ENCODE measurements at places on chromosomes 11 and 22. TPM values are rescaled to one million over a fixed set of nuclear protein-coding genes. Genes with fewer than 3 reads are reported as not detected.

GRCh38 chr11:16917941-16918340, 96.3 kb downstream of the PLEKHA7 start:
- peak; percentile 83 for DNase-seq

DNA sequence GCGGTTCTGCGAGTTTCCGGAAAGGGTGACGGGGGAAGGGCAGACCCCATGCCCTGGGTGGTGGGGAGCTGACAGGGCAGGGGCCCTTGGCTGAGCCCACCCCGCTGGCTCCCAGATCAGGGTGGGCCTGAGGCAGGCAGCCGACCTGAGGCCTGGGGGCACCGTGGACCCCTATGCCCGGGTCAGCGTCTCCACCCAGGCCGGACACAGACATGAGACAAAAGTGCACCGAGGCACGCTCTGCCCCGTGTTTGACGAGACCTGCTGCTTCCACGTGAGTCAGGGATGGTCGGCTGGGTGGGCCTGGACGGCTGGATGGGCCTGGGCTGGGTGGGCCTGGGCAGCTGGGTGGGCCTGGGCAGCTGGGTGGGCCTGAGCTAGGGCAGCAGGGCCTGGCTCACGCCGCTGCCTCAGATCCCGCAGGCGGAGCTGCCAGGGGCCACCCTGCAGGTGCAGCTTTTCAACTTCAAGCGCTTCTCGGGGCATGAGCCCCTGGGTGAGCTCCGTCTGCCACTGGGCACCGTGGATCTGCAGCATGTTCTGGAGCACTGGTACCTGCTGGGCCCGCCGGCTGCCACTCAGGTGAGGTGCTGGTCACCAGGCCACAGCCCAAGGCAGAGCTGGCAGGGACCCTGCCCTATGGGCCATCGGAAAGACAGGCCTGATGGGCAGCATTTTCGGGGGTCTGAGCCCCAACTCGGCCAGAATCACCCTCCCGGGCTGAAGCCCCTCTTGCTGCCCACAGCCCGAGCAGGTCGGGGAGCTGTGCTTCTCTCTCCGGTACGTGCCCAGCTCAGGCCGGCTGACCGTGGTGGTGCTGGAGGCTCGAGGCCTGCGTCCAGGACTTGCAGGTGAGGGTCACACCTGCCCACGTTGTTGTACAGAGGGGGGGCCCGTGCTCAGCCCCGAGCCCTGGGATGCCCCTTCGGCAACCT, 1.5 kb downstream of the SYT8 start:
- DNase-seq: no peak

DNA sequence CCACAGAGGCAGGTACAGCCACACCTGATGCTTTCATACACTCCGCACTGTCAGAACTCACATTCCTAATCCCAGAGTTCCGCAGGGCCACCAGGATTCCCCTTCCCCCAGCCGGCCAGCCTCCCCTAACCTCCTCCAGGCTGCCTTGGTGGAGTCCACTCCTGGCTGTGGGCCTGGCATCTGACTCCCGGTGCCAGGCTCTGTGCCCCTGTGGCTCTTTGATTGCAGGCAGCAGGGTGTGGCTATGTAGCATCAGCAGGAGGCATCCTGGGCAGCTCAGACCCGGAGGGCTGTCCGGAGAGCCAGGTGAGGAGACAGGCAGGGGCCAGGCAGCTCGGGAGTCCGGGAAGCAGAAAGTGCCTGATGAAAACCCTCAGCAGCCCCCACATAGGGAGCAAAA, 1432.9 kb downstream of the BRD1 start:
- DNase-seq: no peak

- DNase-seq: no peak
These were observed 32.2 kb downstream of the CSNK2A3 start for GRCh38 chr11:11320825-11321224.

- DNase-seq: no peak
These were observed 9.2 kb downstream of the PLXNB2 start for GRCh38 chr22:50298266-50298637.

DNA sequence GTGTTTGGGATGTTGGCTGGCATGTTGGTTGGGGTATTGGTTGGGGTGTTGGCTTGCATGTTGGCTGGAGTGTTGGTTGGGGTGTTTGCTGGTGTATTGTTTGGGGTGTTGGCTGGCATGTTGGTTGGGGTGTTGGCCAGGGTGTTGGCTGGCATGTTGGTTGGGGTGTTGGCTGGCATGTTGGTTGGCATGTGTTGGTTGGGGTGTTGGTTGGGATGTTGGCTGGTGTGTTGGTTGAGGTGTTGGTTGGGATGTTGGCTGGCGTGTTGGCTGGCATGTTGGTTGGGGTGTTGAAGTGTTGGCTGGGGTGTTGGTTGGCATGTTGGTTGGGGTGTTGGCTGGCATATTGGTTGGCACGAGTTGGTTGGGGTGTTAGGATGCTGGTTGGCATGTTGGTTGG, 24.5 kb downstream of the OTUB1 start:
- DNase-seq: no peak

DNA sequence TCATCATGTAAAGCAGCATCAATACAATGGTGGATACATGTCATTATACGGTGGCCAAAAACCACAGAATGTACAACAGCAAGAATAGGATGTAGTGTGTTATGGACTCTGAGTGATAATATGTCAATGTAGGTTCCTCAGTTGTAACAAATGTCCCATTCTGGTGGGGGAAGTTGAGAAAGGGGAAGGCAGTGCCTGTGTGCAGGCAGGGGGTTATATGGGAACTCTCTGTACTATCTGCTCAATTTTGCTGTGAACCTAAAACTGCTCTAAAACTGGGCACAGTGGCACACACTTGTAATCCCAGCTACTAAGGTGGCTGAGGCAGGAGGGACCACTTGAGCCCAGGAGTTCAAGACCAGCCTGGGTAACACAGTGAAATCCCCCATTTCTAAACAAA, 5.9 kb downstream of the CHKA start:
- DNase-seq: no peak

DNA sequence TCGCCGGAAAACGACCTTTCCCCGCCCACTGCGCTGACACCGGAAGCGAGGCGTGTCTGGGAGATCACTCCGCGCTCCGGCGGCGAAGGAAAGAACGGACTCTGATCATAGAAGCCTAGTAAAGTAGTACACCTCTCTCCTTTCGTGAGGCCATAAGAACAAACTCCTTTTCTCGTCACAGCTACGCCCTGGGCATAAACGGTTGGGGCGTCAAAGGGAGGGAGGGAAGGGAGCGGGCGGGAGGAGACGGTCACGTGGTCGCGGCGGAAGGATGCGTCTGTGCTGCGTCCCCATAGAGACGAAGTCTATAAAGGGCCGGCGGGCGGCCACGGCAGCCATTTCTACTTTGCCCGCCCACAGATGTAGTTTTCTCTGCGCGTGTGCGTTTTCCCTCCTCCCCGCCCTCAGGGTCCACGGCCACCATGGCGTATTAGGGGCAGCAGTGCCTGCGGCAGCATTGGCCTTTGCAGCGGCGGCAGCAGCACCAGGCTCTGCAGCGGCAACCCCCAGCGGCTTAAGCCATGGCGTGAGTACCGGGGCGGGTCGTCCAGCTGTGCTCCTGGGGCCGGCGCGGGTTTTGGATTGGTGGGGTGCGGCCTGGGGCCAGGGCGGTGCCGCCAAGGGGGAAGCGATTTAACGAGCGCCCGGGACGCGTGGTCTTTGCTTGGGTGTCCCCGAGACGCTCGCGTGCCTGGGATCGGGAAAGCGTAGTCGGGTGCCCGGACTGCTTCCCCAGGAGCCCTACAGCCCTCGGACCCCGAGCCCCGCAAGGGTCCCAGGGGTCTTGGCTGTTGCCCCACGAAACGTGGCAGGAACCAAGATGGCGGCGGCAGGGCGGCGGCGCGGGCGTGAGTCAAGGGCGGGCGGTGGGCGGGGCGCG, at the start of gene ATF4:
TSS of gene ATF4 (plus strand) at position 337 of the 880 bp plus-strand sequence. CDS start 884 bp downstream, outside the sequence.
- no peak for DNase-seq

GRCh38 chr22:35257002-35257320, 332 bp upstream of the HMGXB4 start:
- no peak for DNase-seq

DNA sequence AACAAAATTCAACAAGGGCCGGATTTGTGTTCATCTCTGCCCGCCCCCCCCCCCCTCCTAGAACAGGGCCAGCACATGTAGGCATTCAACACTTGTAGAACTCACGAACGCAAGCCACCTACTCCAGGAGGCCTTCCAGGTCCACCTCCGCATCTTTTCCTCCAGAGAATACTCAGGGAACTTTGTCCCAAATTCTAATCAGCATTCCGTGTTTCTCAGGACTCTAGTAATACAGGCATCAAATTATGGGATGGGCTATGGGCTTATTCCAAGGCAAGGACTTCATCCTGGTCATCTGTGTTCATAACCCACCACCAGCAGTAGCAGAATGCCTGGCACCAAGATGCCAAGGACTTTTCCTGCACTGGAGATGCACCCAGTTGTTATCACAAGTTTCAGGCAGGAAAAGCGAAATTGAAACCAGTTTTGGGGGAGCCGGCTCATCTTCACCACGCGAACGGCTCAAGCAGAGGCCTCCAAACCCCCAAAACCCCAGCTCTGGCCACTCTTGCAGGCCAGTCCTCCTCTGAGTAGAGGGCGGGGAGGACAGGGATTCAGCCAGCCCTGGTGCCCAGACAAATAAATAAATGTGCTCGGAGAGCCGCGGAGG, 462 bp downstream of the UBE2L6 start:
- DNase-seq: peak; percentile 56

DPAGT1 gene
- 50.9 TPM for total RNA-seq

CABP7 gene
- total RNA-seq: 0.52 TPM

All from M059J (cell line).